Keratinocyte (primary cell): ENCODE measurements at places on chromosomes 6 and 20.

GRCh38 chr20:44218446-44218845 lies 7.9 kb upstream of the OSER1 start:
- DNase-seq: no peak

DNA sequence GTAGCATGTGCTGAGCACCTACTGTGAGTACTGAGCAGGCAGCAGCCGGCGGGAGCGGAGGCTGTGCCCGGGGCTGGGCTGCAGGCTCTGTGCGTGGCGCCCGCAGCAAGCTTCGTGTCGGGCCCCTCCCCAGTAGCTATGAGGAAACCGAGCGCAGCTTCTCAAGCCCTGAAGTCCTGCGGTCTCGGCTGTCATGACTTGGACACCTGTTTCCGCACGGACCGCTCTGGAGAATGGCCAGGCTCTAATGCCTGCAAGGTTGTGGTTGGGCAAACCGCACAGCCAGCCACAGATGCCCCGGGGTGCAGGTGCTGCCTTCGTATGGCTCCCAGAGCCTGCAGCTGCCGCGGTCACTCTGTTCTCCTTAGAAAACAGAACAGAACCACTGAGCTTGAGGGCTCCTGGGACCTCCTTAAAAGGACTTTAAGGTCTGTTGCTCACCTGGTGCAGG lies 33.7 kb downstream of the PYGB start:
- no peak for DNase-seq

DNA sequence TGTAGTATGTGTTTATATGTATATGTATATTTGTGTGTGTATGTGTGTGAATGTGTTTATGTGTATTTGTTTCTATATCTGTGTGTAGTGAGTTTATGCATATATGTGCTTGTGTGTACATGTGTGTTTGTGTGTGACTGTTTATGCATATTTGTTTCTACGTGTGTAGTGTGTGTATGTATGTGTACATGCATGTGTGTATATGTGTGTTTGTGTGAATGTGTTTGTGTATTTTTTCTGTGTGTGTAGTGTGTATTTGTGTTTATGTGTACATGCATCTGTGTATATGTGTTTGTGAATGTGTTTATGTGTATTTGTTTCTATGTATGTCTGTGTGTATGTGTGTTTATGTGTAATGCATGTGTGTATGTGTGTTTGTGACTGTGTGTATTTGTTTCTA lies 12.1 kb upstream of the SMOC2 start:
- no peak for DNase-seq

DNA sequence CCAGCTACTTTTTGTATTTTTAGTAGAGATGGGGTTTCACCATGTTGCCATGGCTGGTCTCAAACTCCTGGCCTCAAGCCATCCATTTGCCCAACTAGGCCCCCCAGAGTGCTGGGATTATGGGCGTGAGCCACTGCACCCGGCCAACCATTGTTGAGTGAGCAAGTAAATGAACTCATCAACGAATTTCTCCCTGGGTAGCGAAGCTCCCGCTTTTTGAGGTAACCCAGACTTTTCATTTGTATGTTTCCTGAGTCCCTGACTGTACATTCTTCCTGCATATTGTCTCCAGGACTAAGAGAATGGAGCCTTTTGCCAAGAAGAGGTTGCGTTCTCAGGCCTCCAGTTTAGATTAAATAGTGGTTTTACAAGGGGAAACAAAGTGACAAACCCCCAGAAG lies 36.4 kb downstream of the RIPOR3 start:
- no peak for DNase-seq

GRCh38 chr6:40909811-40910210 lies 129.2 kb downstream of the UNC5CL start:
- DNase-seq: no peak

DNA sequence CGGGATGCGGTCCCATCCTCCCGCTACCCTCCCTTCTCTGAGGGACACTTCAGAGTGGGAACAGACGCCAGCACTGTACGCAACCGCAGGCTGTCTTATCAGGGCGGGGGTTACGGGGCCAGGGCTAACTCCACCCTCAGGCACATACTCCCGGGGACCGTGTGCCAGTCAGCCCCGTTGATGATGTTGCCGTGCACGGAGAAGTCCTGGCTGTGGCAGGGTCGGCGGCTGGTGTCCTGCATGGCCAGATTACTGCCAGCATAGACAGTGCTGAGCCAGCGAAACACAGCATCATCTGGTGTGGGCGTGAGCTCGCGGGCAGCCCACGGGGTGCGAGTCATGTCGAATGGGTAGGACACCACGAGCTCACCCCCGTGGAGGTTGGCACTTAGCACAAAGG lies 5.0 kb downstream of the CPXM1 start:
- DNase-seq: no peak

DNA sequence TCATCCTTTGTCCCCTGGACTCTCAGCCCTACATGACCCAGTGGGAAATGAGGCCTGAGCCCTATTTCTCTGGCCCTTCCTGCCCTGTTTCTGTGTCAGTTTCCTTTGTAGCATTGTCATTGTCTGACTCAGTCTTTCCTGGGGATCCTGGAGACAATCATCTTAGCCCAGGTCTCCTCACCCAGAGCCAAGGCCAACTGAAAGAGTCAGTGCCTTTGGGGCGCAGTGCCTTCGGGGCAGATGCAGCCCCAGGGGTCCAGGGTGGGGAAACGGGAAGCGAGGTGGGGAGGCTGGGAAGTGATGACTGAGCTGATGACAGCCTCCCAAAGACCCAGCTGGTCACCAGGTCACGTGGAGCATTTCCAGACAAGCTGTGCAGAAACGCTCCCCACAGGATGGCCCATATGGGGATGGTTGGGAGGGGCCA lies 93.3 kb upstream of the SULF2 start:
- no peak for DNase-seq

DNA sequence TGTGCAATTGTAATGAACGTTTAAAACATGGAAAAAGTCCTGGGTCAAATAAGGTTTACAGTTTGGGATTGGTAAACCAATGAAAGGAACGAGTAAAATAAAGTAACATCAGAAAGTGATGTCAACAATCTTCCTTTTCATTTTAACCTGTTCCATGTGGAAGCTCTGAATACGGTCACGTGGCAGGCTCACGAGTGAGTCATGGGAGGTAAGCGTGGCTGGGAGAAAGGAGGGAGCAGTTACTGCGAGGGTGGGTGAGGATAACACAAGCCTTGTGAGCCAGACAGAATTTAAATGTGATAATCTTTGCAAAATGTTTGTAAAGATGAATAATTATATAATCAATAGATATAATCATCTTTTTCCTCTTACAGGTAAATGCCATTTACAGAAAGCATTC lies 171.3 kb upstream of the HDAC2 start:
- DNase-seq: no peak

GRCh38 chr6:165662041-165662748 lies 846 bp downstream of the PDE10A start:
- DNase-seq: no peak

GRCh38 chr6:168841609-168842278 lies 400.8 kb downstream of the SMOC2 start:
- DNase-seq: no peak

- DNase-seq: no peak
These were observed 435 bp upstream of the ZNF322 start for GRCh38 chr6:26660000-26660361.

GRCh38 chr6:166924531-166924930 lies 31.8 kb downstream of the RNASET2 start:
- no peak for DNase-seq

- DNase-seq: no peak
These were observed 170.2 kb downstream of the DOK5 start for GRCh38 chr20:54645445-54646155.

DNA sequence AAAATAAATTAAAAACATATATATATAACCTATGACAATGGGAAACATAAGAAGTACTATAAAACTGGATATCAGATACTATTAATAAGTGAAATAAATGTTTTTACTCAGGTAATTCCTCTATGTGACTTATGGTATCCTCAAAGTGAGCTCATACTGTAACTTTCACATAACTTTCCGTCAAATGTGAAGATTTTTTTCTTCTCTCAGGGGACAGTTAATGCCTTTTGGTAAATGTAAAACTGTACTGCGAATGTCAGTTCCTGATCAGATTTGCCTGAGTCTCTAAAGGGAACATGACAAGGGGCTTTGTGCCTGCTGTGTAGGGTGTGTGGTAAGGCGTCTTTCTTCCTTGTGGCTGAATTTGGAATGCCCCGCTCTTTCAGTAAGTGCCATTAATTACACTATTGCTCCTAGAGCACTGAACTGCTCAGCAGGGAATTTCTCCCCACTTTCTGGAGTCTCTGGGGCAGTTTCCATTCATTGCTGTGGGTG lies 271.8 kb downstream of the PRL start:
- no peak for DNase-seq

DNA sequence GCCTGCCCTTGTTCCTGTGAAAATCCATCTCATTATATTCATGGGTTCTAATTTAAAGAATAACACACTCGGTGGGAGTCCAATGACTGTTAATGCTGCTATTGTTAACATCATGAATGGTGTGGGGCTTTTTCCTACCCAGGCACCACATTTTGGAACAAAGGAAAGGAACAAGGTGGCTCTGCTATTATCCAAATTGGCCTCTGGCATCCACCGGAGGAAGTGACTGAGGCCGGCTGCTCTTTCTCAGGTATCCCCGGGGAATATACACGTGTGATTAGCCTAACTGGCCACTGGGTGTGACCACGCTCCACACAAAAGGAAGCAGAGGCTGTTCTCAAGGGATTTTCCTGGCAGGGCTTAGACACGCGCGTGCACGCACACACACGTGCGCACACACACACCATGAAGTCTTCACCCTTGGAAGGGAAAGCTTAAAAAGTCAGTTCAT lies 601.2 kb upstream of the ARID1B start:
- no peak for DNase-seq

GRCh38 chr6:124441450-124441849 lies 520.8 kb upstream of the RNF217 start:
- DNase-seq: no peak

GRCh38 chr6:117555262-117555849 lies 47.0 kb downstream of the GOPC start:
- no peak for DNase-seq

- no peak for DNase-seq
These were observed 102.7 kb upstream of the SASH1 start for GRCh38 chr6:148239801-148240460.

- DNase-seq: no peak
These were observed 37.8 kb downstream of the EDN1 start for GRCh38 chr6:12327988-12328387.

DNA sequence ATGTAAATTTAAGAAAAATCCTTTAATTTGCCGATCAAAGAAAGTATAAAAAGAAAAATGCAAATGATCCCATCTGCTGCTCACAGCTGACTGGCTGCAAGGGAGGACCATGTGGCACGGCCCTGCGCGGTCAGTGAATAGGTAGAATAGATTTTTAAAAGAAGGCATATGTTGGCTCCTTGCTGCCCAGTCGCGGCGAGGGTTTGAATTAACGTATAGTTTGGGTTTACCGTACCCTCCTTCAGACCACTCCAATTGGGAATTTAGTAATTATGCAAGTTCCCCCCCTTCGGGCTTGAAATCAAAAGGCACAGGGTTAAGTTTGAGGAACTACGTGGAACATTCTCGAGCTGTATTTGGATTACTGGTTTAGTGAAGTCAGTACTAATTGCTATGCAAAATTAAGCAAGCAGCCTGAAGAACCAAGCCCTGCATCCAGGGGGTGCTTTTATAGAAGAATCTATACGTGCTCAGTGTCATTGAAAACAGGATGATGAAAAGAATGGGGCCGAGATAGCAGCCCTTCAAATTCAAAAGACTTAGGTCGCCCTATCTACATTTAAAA lies 1.1 kb upstream of the BEND3 start:
- DNase-seq: no peak

DNA sequence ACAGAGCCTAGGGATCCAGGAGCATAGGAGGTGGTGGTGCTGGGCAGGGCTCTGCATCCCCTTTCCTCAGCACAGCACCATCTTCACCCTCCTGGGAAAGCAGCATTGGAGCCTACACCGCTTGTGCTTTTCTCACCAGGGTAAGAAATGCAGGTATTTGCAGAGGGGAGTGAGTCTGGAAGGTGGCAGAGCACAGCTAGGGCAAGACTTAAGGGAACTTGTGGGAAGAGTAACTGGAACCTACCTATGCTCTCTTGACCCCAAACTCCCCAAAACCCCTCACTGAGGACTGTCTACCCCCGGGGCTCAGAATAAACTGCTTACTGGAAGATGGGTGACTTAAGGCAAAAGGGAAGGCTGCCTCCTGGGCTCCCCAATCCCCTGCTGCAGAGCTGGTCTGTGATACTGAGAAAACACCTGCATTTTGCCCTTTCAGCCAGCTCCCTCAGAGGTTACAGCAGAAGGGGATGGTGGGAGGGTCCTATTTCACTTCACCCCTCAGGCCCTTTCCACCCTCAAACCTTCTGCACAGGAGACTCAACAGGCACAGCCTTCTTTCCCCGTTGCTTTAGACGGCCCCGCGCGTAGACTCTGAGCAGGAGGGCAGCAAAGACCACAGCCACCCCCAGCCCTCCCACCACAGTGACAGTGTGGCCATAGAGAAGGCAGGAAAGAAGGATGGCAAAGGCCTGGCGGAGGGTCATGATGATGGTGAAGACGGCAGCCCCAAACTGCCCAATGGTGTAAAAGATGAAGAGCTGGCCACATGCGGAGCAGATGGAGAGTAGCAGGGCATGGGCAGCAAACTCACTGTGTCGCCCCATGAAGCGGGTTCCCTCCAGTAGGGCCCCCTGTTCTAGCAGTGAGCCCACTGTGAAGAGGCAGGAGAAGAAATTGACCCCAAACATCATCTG lies 2.9 kb downstream of the SLC35B2 start:
- no peak for DNase-seq

DNA sequence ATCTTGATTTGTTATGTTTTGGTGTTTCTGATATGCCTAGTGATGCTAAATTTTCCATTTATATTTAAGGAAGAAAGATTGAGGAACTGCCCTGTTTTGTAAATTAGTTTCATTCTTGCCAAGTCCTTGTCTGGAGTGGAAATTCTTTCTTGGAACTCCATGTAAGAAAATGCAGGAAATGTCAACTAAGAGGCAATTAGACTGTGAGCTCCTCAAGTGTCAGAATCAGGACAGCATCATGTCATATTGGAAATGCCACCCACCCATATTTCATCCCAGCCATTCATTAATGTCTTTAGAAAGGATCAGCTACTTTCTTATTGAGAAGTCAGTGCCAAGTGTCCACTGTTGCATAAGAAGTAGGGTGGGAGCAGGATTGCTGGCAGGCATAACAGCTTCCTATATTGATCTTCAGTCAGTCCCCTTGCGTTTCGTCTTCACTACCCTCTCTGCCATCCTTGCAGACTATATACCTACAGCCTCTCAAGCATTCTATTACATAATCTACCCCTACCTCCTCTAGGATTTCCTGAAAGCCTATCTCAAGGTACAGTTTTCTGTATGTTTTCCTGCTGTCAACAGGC lies 42.4 kb downstream of the HAO1 start:
- DNase-seq: no peak

- no peak for DNase-seq
These were observed 28.8 kb upstream of the ZBTB24 start for GRCh38 chr6:109511832-109512231.

- no peak for DNase-seq
These were observed 45.0 kb upstream of the RIPOR2 start for GRCh38 chr6:24980507-24981385.

DNA sequence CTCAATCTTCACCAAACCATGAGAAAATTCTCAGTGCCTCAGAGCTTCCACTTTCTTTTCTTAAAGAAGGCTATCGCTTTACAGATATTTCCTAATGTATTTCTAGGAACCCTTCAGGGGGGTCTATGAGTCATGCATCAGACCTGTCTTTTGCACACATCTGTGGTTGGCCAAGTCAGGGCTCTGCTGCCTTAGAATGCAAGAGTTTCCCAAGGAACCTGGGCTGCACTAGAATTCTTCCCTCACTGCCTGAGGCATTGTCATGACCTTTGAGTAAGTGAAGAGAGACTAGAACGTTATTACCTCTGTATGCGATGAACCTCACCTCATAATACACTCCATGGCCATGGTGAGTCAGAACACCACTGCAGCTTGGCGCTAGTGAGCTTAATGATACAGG lies 365.0 kb upstream of the ID4 start:
- DNase-seq: peak; percentile 92
